ENCODE measurements at places on chromosomes 6 and 20. TPM values are rescaled to one million over a fixed set of nuclear protein-coding genes. Genes with fewer than 3 reads are reported as not detected.

Gene DLL1
- total RNA-seq: 0.54 TPM

Gene SIRPG
- total RNA-seq: 48.7 TPM

Gene C20orf202
- total RNA-seq: not detected

Gene DEFB132
- not detected for total RNA-seq

Gene CEBPB
- 40.1 TPM for total RNA-seq

GRCh38 chr20:24909086-24909780, 39.8 kb upstream of the CST7 start:
- DNase-seq: no peak

- DNase-seq: peak; percentile 76
Observed at GRCh38 chr20:63567386-63568169, 6.5 kb downstream of the HELZ2 start.

DNA sequence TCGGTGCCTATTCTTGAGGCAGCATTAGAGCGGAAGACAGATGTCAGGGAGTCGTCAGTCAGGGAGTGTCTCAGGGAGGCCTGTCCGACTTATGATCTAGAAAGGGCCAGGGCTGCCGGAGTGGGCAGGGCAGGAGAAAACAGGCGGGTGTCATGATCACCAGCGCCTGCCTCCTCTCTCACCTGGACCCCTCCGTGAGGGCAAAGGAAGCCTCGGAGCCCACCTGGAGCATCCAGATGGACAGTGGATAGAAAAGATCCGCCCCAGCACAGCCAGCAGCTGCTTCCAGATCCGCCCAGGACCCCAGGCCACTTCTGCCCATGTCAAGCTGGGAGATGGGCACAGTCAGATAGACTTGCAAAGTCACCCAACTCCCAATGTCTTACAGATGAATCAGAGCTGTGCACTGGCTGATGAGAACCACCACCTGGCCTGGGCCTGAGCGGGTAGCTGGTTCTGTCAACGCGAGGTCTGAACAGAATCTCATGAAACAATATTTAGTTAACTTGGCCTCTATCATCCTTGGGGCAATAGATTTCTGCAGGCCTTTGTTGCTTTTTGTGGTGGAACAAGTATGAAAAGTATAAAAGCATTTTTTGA, 22.2 kb downstream of the PSMG4 start:
- DNase-seq: no peak

DNA sequence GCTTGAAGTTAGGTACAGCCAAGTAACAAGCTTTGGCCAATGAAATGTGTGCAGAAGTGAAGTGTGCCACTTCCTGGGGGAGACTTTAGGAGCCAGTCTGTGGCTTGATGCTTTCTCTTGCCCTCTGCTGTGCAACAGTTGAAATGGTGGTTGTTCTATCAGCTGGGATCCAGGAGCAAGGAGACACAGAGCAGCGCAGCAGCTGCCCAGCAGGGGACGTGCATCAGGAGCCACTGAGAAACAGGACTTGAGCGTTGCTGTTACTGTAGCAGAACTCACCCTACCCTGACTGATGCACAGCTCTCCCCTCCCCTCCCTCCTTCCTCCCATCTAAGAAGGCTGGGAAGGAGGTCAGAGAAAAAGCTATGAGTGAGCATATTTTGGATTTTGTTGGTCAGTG, 18.9 kb upstream of the CCN5 start:
- no peak for DNase-seq

DNA sequence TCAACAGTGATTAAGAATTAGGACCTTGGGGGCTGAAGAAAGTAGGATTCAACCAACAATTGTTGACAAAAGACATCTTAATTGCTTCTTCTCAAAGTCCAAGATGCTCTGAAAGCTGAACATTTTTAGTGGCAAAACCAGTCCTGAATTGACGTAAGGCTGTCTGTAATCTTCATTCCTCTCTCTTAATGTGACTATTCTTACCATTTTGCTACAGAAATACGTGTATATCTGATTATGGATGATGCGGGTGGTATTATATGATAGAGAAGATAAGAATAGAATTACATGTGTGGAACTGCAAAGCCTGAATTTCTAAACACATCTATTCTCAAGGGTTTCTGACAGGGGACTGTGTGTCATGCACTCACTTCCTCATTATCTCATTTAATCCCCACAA, 130.3 kb upstream of the SASH1 start:
- DNase-seq: no peak

GRCh38 chr6:44226368-44227147, 3.2 kb downstream of the SLC29A1 start:
- no peak for DNase-seq

DNA sequence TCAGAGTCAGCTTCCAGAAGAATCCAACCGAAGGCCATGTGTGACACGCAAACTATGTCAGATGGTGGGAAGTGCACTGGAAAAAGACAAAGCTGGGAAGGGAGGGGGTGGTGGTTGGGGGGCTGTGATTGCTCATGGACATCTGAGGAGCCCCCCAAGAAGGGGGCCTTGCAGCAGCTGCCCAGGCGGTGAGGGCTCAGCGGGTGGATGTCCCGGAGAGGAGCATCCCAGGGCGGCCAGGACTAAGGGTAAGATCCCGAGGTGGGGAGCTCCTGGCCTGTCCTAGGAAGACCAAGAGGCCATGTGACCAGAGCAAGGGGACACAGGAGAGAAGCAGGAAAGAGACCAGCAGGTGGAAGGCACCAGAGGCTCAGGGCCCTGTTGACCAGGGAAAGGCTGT, 299.5 kb downstream of the PREX1 start:
- DNase-seq: no peak

- DNase-seq: no peak
Observed at GRCh38 chr20:2708073-2708415, 15.5 kb downstream of the EBF4 start.

DNA sequence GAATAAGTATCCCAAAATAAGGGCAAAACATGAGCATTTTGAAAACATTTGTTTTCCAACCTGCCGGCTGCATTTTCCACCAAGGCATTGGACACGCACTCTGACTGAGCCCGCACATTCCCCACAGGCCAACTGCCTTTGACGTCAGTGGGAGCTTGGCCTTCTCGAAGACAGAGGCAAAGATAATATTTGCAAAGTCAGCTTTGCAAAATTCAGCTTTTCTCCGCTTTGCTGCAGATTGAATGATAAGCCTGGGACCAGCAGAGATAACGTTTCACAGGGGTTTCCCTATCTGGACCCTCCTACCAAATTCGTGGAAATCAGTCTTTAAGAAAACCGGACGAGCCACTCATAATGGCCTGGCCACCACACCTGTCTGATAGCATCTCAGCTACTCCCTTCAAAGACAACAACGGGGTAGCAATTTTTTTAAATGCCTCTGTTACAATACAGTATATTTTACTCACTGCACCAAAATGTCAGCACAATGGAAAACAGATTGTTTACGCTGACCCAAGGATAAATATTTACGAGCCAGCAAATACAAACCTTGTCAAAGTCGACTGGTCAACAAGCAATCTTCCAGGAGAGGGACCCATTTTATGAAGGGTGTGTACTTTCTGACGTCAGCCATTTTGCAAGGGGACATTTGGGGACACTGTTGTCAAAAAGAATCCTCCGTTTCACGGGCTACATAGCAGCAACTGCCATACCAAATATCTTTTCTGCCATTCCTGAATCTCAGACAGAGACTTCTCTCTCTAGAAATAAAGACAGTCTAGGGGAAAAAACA, 100.5 kb downstream of the TFAP2A start:
- no peak for DNase-seq

GRCh38 chr6:4670290-4670689, 105.9 kb upstream of the CDYL start:
- no peak for DNase-seq

- DNase-seq: no peak
Observed at GRCh38 chr6:82555801-82556200, 192.2 kb downstream of the TPBG start.

DNA sequence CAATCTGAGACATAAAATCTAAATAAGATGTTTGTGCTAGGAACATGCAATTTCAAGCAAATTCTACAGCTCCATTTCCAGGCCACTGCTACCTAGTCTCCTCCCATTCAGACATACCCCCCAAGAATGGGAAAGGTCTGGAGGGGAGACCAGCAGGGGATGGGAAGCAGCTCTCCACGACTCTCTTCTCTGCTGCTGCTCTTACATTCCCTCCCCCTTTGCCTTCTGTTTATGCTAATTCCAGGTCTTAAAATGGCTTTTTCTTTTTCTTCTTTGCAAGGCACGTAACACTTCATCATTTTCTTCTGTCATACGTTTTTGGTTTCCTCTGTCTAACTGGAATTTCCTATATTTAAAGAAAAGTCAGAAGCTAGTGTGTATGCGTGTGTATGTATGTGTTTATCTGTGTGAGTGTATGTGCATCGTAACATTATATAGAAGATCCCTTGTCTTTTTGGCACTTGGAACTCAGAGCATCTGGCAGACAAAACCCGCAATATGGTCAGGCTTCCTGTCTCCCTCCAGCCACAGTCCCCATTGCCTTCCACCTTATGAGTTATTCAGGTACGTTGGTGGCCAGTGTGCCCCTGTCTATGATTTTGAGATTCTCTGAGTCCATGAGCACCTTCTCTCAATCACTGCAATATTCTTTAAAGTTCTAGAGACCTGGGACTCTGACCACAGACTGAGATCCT, 493.7 kb downstream of the BTBD3 start:
- DNase-seq: no peak

DNA sequence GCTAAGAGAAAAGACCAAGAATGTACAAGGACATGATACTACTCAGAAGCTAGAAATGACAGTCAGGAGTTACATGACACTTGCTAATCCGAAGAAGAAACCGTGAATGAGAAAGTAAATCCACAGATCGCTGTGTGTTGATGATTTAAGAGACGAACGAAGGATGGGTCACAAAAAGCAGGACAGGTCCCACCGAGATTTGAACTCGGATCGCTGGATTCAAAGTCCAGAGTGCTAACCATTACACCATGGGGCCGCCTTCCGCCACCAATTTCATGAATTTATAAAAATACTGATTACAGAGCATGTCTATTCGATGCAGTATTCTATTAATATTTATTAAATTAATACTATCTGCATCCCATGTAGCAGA, 54.0 kb upstream of the BTN3A2 start:
- peak; percentile 73 for DNase-seq
